Breast epithelium (tissue), 4 donors: ENCODE measurements at places on chromosomes 16 and 17. TPM values are rescaled to one million over a fixed set of nuclear protein-coding genes. Genes with fewer than 3 reads are reported as not detected.

DNA sequence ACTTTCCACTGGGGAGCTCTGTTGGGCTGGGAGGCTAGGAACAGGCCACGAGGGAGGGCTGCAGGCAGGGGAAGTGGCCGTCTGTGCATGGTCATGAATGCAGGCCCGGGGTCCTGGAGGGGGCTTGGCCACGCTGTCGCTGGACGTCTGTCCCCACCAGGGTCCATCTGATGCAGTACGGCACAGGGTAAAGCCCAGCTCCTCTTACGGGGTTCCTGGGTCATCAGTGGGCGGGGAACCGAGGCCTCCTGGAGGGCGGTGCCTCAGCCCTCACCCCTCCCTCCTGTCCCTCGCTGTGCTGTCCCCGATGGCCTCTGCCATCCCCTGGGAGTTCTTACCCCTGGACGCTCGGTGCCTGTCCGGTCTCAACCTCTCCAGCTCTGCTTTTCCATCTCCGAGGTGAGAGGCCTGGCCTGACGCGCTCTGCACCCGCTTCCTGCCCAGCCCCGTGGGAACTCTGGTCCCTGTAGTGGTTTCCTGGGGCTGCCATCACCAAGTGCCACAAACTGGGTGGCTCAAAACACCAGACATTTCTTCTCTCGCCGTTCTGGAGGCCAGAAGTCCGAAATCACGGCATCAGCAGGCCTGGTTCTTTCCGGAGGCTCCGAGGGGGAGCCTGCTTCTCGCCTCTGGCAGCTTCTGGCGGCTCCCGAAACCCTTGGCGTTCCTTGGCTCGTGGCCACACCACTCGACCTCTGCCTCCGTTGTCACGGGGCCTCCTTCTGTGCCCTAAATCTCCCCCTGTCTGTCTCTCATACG is 182.8 kb downstream of the SEC14L1 start:
- H3K4me3 ChIP-seq: peak overlapping the region; percentile 53
- peaks cover 28% of the 10 kb centered on the region for H3K4me1 ChIP-seq
- peak; percentile 50 for DNase-seq

The KRT32 gene
- not detected for total RNA-seq

The SMIM5 gene
- 2.6 TPM for total RNA-seq

GRCh38 chr17:78885956-78886355 is 17.0 kb downstream of the CEP295NL start:
- peak overlapping the region; percentile 98 for H3K27ac ChIP-seq
- no peak overlapping the region for H3K4me3 ChIP-seq
- no peaks in the 10 kb centered on the region for H3K36me3 ChIP-seq
- no peak for DNase-seq
- peaks cover 19% of the 10 kb centered on the region for H3K4me1 ChIP-seq

GRCh38 chr17:70158591-70158990 is 10.7 kb upstream of the KCNJ2 start:
- H3K27me3 ChIP-seq: no peaks in the 10 kb centered on the region
- H3K27ac ChIP-seq: no peak overlapping the region
- H3K4me1 ChIP-seq: no peaks in the 10 kb centered on the region
- no peaks in the 10 kb centered on the region for H3K36me3 ChIP-seq
- DNase-seq: no peak

DNA sequence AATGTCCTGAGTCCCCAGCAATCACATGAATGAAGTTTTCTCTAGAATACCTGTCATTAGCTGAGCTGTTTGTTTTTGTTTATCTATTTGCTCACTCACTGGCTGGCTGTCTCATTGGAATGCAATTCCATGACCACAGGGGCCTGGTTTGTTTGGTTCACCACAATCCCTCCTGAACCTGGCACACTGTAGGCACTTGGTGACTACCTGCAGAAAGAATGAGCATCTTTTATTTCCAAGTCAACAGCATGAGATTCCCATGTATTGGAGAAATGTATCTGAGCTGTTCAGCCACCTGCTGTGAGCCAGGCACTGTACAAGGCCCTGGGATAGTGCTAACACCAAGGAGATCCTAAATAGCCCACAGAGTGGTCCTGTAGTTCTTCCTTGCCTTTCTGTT is 345.1 kb downstream of the XYLT1 start:
- H3K27ac ChIP-seq: no peak overlapping the region
- no peaks in the 10 kb centered on the region for H3K36me3 ChIP-seq
- no peaks in the 10 kb centered on the region for H3K27me3 ChIP-seq
- H3K4me3 ChIP-seq: no peak overlapping the region
- no peaks in the 10 kb centered on the region for H3K4me1 ChIP-seq

DNA sequence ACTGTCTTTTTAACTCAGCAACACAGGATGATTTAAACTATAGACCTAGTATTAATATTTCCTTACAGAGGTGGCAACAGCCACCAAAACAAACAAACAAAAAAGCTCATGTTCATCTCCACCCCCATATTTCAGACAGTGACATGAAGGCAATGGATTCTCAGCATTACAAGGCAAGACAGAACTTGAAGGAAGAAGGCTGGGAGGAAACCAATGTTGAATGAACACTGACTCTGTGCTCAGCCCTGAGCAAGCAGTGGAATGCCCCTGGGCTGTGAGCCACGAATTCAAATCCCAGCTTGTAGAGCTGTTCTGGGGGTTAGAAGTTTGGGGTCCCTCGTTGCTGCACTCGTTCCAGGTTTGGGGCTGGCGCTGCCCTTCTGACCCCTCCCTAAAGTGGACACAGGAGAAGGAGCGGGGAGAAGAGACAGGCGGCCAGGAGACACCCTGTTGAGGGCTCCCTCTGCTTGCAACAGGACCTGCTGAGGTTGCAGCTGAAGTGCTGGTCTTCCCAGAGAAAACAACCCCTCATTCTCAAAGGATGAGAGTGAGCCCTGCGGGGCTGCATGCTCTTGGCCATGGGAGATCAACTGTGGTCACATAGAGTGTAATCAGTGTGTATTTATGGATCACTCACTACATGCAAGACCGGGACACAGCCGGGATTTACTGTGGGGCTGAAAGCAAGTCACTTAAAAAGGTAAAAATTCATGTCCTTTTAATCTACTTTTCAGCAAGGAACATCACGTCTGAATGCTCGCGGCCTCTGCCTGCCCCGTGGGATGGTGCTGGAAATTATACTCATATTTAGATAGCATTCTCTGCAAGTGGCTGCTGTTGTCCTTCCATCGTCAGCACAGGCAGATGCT is 34.3 kb downstream of the MYH3 start:
- H3K36me3 ChIP-seq: no peaks in the 10 kb centered on the region

DNA sequence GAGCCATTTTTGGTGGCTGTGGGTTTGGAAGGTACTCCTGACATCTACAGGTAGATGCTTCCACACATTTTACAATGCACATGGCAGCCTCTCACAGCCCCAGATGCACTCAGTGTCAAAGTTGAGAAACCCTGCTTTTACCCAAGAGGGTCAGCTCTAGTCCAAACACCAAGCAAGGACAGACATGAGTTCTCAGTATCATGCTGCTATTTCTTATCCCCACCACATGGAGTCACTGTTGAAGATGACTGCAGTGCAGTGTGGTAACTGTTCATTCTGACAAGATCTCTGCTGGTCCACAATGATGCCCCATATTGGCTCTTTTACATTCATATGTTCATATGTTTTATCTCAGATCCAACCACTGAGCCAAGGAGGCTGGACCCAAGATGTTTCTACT is 50.5 kb upstream of the SALL1 start:
- DNase-seq: no peak
- H3K27me3 ChIP-seq: no peaks in the 10 kb centered on the region
- no peak overlapping the region for H3K4me3 ChIP-seq
- H3K27ac ChIP-seq: no peak overlapping the region
- no peaks in the 10 kb centered on the region for H3K4me1 ChIP-seq

DNA sequence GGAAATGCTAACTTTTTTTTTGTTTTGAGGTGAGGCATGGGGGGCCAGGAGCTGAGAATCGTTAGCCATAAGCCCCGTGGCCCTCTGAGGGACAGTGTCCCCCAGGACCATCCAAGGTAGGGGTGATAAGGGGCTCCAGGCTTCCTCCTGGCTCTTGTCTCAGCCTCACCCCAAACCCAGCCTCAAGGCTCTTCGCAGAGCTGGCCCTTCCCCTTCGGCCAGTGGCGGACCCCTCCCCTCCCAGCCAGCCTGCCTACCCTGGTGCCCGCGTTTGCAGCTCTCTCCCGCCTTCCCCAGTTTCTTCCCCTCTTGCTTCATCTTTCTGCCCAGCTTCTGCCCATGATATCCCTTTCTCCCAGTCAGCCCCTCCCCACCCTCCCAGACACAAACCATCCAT is 22.7 kb upstream of the ATP2A3 start:
- H3K27me3 ChIP-seq: no peaks in the 10 kb centered on the region
- H3K27ac ChIP-seq: no peak overlapping the region
- H3K4me3 ChIP-seq: no peak overlapping the region

- H3K27me3 ChIP-seq: no peaks in the 10 kb centered on the region
- peaks cover 4% of the 10 kb centered on the region for H3K4me1 ChIP-seq
- peak overlapping the region; percentile 63 for H3K27ac ChIP-seq
Observed at GRCh38 chr17:7293816-7294613, 424 bp downstream of the YBX2 start.

GRCh38 chr16:63349961-63350360 is 1313.7 kb upstream of the CDH8 start:
- H3K4me3 ChIP-seq: no peak overlapping the region
- DNase-seq: no peak
- no peaks in the 10 kb centered on the region for H3K4me1 ChIP-seq
- no peaks in the 10 kb centered on the region for H3K36me3 ChIP-seq
- no peaks in the 10 kb centered on the region for H3K27me3 ChIP-seq

The SYT17 gene
- 11.9 TPM for total RNA-seq

GRCh38 chr17:45848868-45849535 is 4.3 kb downstream of the SPPL2C start:
- H3K4me1 ChIP-seq: no peaks in the 10 kb centered on the region
- H3K36me3 ChIP-seq: no peaks in the 10 kb centered on the region
- H3K27ac ChIP-seq: no peak overlapping the region
- no peak for DNase-seq
- H3K27me3 ChIP-seq: no peaks in the 10 kb centered on the region

DNA sequence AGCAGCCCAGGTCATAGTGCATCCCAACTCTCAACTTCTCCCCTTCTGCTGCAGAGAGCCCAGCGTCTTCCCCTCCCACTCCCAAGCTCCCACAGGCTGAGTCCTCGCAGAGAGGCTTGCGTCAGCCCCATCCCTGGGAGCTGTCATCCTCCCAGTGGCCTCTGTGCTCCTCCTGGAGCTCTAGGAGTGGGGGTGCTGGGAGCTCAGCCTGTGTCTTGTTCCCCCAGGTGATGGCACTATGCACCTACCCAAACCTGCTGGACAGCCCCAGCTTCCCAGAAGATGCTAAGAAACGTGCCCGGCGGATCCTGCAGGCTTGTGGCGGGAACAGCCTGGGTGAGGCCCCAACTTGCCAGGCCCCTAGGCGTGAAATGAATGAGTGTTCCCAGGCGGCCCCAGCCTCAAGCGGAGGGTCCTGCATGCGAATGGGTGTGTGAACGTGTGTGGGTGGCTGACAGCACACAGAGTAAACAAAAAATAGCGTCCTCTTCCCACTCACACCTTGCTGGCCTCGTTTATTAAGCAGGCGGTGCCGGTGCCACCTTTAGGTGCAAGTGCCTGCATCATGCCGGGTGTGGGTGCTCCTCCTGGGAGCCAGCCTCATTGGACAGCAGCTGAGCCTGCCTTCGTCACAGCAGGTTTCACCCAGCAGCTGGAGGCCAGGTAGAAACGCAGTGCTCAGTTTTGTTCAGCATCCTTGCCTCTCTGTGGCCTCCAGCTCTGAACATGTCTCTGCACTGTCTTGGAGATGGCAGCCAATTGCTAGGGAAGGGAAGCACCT is 16.5 kb downstream of the GPT2 start:
- no peaks in the 10 kb centered on the region for H3K27me3 ChIP-seq
- peaks cover 8% of the 10 kb centered on the region for H3K4me1 ChIP-seq
- peak overlapping the region; percentile 69 for H3K27ac ChIP-seq
- DNase-seq: peak; percentile 77
- no peak overlapping the region for H3K4me3 ChIP-seq

DNA sequence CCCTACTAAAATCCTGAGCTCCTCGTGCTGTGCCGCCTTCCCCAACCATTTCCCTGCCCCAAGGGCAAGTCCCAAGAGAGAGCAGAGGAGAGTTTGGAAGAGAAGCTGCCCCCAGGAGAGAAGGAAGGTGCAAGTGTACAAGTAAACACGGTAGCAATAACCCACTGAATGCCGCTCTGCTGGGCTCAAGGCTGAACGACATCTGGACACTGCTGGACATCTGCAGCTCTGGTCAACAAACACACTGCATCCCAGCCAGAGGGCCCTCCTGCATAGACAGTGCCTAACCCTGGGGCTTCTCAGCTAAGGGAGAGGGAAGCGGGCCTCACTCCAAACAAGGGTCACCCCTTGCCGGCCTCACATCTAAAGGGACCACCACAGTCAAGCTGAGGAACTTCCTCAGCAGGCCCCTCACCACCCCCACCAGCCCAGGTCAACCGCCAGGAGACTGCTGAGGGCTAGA is 12.7 kb downstream of the JUP start:
- H3K4me3 ChIP-seq: no peak overlapping the region
- DNase-seq: no peak
- H3K4me1 ChIP-seq: peaks cover 52% of the 10 kb centered on the region

DNA sequence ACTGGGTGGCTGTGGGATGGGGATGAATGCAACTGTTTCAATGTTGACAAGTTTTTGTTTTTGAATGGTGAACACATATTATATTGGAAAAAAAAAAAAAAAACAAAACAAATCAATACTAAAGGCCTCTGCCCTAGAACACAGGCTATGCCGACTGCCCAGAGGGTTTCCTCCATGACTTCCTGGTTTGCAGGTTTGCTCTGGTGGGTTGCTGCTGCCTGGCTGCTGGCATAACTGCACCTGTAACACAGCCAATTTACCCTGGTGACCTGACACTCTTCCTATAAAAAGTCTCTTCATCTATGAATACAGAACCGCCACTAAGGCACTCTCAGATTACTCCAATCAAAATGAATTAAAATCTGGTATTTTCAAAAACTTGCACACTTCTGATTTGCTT is 10.4 kb downstream of the GLYR1 start:
- no peaks in the 10 kb centered on the region for H3K27me3 ChIP-seq
- no peak overlapping the region for H3K4me3 ChIP-seq
- H3K4me1 ChIP-seq: no peaks in the 10 kb centered on the region

The KRT14 gene
- 692 TPM for total RNA-seq

- H3K4me3 ChIP-seq: peak overlapping the region; percentile 74
- no peak for DNase-seq
- peaks cover 19% of the 10 kb centered on the region for H3K4me1 ChIP-seq
- H3K27ac ChIP-seq: peak overlapping the region; percentile 95
- H3K36me3 ChIP-seq: no peaks in the 10 kb centered on the region
Observed at GRCh38 chr17:17206913-17207335, 791 bp upstream of the PLD6 start.
